ENCODE measurements at places on chromosomes 7 and 10.

DNA sequence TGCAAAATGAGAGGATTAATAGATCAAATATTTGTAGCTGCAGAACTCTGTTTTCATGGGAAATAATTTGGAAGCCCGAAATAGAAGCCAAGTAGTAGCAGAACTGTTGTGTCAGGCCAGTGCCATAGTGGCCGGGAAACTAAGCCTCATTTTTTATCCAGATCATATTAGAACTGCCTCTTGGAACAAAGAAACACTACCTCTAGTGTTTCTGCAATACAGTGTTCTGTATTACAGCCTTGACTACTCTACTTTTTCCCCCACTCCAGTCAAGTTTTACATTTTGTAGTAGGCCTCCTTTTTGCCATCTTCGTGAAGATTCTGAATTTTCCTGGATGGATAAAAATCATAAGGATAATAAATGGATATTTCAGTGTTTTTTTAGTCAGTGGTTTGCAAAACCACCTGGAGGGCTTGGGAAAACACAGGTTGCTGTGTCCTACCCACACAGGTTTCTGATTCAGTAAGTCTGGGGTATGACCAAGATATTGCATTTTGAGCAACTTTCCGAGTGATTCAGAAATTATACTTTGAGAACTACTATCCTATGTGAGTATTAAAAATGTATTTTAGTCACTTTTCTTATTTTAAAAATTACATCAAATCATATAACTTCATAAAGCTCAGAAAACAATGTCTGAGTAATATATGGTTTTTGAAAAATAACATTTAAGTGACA, 326.2 kb upstream of the KAT6B start:
- no peak for DNase-seq

- DNase-seq, result no peak
Measured at GRCh38 chr7:130441408-130441869, 623 bp upstream of the CEP41 start.

GRCh38 chr10:88565072-88565471, 18.0 kb downstream of the RNLS start:
- DNase-seq, result no peak

GRCh38 chr7:108794466-108794865, 224.8 kb downstream of the DNAJB9 start:
- DNase-seq, result no peak

DNA sequence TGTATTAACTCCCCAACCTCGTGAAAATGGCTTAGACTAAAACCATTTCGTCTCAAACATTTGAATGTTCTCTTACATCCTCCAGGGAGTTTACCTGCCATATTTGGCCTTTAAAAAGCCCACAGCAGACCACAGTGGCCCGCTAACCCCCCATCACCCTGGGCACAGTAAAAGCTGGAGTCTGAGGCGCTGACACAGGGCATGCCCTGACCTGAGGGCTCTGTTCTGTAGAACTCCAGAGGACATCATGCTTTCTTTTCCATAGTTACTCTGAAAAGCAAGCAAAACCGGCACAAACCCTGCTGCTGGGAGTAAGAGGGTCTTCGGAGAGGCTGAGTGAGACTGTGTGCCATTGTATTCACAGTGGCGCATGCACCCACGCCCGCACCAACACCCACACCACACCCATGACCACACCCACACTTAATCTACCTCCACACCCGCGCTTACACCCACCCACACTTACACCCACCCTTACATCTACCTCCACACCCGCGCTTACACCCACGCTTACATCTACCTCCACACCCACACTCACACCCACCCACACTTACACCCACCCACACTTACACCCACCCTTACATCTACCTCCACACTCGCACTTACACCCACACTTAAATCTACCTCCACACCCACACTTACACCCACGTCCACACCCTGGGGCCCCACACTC, 32.1 kb downstream of the LRRC27 start:
- DNase-seq, result peak; percentile 62

GRCh38 chr7:107661081-107661864, 645 bp downstream of the SLC26A4 start:
- DNase-seq, result no peak

DNA sequence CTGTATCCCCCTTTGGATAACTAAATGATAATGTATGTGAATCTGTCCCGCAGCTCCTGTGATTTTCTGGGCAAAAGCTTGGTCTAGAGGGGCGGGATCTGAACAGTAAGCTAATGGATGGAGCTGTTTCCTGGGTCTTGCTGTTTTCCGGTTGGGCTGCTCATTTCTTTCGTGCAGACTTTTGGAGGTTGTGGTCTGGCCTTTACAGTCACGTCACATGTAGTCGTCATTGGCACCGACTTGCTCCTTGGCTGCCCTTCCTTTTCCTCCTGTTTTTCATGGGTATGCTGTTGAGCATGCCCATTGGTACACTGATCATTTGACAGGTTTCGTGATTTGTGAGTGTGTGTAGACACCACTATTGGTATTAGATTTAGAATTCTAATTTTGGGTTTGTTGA, 2.0 kb downstream of the FBH1 start:
- no peak for DNase-seq

Measured in hypothalamus (tissue), 51 donors.